CD4-positive, CD25-positive, alpha-beta regulatory T cell (primary cell): ENCODE measurements at places on chromosomes 6 and 20.

- DNase-seq: no peak
These were observed 120.3 kb upstream of the MOCS1 start for GRCh38 chr6:40054602-40055001.

DNA sequence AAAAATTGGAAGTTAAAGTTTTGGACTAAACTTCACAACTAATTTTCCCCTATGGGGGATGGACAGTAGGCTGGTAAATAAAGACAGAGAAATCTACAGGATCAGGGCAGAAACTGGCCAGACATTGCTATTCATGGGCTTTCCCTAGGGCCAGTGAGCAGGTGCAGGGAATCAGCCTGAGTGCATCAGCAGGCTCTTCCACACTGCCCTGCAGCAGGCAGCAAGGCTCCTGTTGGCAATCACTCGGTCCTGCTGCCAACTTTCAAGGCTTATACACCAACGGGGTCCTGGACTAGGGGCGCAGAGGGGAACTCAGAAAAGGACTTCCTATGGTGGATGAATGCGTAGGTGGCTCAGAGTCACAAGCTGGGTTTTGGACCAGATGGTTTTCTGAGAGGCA lies 59.8 kb upstream of the NHSL1 start:
- no peak for DNase-seq

DNA sequence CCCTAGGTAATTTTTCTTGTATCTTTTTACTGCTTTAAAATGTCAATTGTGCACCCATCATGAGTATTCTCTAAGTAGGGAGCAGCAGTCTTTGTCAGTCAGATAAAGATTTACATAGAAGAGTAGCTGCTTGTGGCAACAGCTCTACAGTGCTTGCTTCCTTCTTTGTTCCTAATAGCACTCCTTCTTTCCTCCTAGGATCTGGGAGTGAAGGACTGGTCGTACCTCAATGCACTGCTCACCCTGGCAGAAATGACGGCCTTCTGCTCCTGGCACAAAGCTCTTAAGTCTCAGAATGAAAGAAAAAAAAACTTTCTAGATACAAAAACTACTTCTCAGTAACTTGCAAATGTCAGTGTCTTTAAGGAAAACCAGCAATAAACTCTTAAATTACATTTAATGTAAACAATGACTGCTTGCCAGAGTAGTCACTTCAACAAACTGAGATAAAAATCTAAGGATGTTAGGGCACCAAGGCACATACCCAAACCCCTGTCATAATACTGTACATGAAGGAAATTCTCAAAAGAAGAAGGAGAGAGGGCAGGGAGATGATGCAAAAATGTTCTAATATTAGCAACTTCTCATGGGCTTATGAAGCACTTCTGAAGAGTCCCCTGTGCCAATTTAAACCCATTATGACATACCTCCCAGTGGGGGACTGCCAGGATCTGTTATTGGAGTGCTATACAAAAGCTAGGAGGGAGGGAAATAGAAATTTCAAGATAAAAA lies 34.0 kb downstream of the NCOA6 start:
- DNase-seq: no peak

DNA sequence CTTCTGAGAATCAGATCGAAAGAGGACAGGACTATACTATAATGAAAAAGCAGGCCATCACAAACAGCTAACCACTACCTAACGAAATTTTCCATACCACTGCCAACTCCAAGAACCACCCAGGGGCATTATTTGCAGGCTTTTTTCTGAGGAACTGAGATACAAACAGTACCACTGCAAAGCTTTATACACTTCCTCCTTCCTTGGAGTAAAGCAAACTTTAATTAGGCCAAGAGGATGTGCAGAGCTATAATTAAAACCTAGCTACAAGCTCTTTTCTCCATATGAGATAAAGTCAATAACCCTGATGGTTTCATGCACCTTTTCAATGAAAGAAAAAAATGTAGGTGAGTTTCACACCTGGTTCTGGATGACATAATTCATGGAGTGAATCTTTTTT lies 68.5 kb downstream of the ELOVL5 start:
- no peak for DNase-seq

DNA sequence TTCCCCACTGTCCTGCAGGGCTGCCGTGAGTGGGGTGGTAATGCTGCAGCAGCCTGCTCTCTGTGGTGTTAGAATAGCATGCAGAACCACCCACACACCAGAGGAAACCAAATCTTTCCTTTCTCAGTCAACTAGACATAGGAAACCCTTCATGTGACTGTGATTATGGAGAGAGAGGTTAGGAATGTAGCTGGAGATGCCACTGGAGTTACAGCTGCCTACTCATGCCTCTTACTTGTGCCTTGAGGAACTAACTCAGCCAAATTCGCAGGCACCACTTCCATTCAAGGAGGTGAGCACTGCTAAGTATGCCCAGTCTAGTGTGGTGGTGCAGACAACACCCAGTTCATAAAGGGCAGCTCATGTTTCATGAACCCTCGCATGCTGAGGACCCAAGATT lies 27.4 kb downstream of the MUC22 start:
- DNase-seq: no peak

GRCh38 chr6:157110607-157111006 lies 212.7 kb downstream of the TMEM242 start:
- no peak for DNase-seq

GRCh38 chr6:45655745-45656476 lies 278.2 kb upstream of the SUPT3H start:
- no peak for DNase-seq
